ENCODE measurements at places on chromosomes 6 and 20.

DNA sequence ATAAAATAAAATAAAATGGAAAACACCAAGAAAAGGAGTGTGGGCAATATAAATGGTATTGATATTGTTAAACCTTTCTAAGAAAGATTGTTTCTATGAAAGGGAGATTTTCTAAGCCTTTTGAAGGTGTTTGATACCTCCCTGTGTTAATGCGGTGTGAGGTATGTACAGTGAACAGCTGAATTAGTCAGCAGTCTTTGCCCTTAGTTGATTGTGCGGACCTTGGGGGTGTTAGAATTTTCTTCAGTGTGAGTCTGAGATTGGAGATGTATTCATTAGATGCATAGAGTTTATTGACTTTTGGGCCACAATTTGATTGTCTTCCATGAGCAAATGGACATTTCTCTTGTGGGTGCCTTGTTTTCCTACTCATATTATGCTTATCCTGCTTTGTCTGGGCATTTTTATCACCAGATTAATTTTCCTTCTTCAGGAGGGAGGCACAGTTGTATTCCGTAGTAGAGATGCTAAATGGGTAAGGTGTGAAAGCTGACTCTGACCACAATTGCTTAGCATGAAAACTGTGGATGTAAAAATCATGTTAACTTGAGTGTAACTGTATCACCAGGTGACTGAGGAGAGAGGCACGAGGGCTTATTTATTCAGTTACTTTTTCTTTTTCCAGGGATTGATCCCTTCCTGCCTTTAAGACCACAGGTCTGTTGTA, 42.2 kb downstream of the CDYL start:
- no peak for DNase-seq

DNA sequence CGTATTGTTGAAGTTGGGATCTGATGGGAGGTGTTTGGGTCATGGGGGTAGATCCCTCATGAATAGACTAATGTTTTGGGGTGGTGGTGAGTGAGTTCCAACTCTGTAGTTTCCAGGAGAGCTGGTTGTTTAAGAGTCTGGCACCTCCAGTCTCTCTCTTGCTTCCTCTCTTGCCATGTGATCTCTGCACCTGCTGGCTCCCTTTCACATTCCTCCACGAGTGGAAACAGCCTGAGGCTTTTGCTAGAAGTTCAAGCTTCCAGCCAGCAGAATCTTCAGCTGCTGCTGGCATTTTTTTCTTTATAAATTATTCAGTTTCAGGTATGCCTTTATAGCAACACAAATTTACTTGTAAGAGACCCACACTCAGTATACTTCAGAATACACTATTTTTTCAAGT, 1021.6 kb downstream of the EYS start:
- DNase-seq, result no peak

- DNase-seq, result no peak
These were observed 107.7 kb upstream of the ATXN1 start for GRCh38 chr6:16868968-16869367.

DNA sequence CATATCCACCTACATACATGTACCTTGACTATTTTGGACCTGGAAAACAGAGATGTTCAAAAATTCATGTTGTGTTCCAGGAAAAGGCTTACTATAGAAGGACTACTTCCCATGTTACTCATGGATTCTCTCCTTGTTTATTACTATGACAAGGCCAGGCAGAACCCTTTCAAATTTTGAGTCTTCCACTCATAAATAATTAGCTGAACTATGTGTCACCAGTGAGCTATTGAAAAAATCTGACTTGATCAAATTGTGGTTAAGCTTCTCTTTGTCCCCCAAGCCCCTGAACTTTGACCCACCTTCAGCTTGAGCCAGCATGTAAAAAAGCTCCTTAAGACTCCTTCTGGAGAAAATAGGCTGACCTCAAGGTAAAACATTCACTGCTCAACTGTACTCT, 1142.8 kb upstream of the EYS start:
- no peak for DNase-seq
